ENCODE measurements at places on chromosomes 1 and 21.

- no peak for DNase-seq
Observed at GRCh38 chr1:88742531-88742930, 58.5 kb downstream of the PKN2 start.

GRCh38 chr1:158731707-158732106 is 11.2 kb upstream of the OR6K3 start:
- DNase-seq, result no peak

GRCh38 chr1:191174298-191174697 is 696.6 kb upstream of the BRINP3 start:
- no peak for DNase-seq

- DNase-seq, result no peak
Observed at GRCh38 chr1:68590473-68590872, 93.6 kb upstream of the DEPDC1 start.

DNA sequence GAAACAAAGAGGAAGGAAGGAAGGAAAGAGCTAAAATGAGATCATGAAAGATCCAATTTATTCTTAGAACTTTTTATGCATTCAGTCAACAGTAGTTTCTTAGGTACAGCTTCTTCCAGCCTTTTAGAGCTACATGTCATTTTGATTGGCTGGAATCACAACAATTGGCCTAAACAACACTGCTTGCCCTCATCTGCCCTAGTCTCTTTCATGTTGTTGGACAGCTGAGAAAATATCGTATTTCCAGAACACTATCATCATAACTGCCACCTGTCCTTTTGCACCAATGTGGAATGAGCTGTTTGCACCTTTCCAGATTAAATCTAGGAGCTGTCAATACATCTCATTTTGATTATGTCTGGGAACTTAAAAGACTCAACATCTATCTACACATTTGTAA is 161.7 kb downstream of the TGFBR3 start:
- DNase-seq, result no peak

GRCh38 chr1:197127246-197127912 is 19.1 kb downstream of the ASPM start:
- no peak for DNase-seq

DNA sequence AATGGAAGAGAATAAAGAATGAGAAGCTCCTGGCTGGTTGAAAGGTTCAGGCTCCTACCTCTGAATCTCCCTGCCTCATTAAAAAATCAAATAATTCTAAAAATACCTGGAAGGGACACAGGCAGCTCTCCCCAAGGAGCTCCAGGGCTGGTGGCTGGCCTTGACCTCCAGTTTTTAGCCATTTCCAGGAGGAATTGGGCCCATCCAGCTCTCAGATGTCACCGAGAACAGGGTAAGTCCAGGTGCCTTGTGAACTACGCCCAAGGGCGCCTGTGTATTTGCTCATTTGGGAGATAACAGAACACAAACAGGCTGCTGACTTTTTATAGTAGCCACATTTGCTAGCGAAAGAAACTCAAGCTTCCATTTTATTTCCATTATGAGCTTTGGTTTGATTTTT is 321.0 kb upstream of the C1orf174 start:
- DNase-seq, result no peak

DNA sequence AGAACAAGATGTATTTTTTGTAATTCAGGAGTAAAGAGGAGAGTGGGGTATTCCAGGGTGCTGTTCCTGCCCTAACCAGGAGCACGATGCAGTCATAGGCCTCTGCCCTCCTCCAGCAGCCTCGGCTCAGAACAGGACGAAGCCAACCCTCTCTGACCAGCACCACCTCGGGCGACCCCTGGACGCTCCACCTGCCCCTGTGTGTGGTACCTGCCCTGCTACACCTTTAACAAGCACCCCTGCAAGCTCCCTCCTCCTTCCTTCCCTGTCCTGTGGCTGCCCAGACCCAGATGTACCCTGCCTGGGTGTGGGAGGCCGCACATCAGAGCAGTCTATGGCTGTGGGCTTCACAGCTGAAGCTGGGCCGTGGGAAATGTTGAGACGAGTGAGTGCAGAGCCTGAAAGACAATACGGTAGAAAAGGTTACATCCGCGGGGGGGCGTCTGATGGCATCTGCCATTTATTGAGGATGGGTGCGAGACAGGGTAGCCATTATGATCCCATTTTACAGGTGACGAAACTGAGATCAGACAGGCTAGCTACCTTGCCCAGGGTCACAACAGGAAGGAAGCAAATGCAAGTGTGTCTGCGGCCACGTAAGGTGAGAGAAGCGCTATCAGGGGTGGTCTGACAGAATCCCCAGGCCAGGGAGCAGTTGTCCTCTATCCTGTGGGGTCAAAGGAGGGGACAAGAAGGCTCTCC is 4.6 kb downstream of the ERG start:
- DNase-seq, result no peak

DNA sequence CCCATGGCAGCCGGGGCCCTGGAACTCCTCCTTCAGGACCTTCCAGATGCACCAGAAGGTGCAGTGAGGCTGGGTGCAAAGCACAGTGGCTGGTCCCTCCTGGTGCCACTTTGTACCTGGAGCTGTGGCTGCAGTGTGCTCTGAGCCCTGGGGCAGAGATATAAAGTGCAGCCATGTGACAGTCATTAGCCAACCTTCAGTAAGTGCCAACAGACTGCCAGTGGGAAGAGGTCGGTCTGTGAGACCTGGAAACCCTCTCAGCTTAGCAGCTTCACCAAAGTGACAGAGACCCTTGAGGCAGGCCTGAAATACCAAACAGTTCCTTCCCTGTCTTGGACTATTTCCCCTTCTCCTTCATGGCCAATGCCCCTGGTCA is 26.7 kb upstream of the NGF start:
- no peak for DNase-seq

DNA sequence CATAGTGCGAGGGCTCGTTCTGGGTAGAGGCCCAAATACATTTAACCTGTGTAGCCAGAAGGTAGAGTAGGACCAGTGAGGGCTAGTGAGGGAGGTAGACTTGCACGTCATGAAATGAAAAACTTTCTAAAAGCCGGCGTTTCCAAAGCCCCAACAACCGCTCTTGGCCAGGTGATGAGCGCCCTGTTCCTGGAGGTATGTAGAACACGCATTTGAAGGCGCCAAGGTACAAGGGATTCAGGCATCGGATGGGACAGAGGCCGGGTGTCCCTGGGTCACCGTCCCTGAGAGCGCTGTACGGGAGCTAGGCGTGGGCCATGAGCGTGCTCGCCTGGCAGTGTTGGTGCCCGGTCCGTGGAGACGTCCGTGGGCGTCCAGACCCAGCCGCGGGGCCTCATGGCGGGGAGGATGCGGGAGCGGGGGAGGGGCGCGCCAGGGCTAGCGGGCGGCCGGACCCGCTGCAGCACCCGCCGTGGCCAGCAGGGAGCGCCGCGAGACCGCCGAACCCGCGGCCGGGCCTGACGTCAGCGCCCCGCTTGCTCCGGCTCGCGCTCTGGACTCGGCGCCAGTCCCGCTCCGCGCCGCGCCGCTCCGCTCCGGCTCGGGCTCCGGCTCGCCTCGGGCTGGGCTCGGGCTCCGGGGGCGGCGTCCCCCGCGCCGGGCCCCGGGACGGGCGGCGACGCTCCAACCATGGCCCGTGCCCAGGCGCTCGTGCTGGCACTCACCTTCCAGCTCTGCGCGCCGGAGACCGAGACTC is at the start of gene PTPRU:
Gene PTPRU, plus strand, starts transcription at position 568 of the 757 bp plus-strand sequence. Its CDS starts 123 bp downstream, at position 691.
- DNase-seq, result peak; percentile 62

- DNase-seq, result no peak
Observed at GRCh38 chr1:36349241-36349671, 25.8 kb upstream of the EVA1B start.

DNA sequence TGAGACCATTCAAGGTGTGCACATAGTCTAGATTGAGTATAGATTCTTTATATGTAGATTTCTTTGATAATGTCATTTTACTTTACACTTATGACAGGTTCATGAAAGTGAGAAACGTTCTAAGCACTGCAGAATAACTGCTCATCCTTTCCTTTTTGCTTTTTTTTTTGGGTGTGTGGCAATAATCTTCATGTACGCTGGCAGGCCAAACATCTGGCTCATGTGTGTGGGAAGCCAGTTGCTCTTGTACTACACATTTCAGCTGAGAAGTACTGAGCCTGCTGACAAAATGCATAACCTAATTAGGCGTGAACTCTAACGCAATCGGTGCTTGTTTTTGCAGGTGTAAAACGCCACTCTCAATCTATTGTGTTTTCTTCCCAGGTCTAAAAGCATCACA is 350.8 kb upstream of the KAZN start:
- no peak for DNase-seq

- DNase-seq, result no peak
Observed at GRCh38 chr1:108653431-108654105, 7.3 kb downstream of the HENMT1 start.

DNA sequence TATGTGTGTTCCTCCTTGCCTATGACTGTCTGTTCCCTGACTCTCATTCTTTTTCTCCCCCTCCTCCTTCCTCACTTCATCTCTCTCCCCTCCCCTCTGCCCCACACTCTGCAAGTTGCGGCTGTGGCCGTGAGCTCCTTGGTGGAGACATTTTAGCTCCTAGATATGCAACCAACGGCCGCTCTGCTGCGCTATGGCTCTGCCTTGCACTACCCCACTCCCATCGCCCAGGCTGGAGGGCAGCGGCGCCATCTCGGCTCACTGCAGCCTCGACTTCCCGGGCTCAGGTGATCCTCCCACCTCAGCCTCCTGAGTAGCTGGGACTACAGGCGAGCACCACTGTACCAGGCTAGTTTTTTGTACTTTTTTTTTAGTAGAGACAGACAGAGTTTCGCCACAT is 5.5 kb downstream of the REG4 start:
- DNase-seq, result no peak

DNA sequence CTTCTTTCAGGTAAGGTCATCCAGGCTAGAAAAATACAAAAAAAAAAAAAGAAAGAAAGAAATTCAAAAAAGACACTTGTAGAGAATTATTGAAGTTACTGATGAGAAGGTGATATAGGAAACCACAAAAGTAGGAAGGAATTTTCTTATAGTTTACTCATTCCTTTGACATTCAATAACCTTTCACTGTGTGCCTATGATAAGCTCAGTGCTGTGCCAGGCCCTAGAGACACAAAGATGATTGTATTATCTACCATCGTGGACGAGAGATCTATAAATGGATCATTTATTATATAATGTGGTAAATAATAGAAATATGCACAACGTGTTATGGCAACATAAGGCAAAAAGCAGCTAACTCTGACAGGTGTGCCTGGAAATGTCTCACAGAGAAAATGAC is 109.6 kb upstream of the NGF start:
- DNase-seq, result no peak

- DNase-seq, result no peak
Observed at GRCh38 chr1:87024936-87025540, 110.6 kb downstream of the HS2ST1 start.

GRCh38 chr1:13965770-13966398 is 265.9 kb downstream of the PRDM2 start:
- no peak for DNase-seq

GRCh38 chr1:40040511-40041465 is at the start of gene CAP1:
Gene CAP1, plus strand, starts transcription at chr1:40040729. Its CDS starts 18,618 bp downstream, at chr1:40059347.
- peak; percentile 99 for DNase-seq

DNA sequence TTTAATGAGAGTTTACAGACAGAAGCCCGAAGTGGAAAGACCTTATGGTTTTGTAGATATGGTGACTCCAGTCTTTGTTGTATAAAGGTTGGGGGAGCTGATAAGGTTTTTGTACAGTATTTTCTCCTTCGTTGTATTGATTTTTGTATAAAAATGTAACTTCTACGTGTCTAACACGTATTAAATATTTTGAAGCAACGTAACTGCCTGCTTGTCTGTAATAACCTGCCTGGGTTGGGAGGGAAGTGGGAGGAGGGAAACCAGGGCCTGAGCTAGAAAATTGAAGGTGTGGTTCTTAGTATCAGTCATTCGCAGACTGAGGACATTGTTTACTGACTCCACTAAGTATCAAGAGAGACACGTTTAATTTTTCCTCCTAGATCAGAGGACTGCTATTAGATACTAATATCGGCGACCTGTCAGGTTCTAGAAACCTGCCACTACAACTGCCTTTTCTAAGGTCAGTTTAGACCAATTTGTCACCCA is 2.2 kb downstream of the IER5 start:
- DNase-seq, result no peak

DNA sequence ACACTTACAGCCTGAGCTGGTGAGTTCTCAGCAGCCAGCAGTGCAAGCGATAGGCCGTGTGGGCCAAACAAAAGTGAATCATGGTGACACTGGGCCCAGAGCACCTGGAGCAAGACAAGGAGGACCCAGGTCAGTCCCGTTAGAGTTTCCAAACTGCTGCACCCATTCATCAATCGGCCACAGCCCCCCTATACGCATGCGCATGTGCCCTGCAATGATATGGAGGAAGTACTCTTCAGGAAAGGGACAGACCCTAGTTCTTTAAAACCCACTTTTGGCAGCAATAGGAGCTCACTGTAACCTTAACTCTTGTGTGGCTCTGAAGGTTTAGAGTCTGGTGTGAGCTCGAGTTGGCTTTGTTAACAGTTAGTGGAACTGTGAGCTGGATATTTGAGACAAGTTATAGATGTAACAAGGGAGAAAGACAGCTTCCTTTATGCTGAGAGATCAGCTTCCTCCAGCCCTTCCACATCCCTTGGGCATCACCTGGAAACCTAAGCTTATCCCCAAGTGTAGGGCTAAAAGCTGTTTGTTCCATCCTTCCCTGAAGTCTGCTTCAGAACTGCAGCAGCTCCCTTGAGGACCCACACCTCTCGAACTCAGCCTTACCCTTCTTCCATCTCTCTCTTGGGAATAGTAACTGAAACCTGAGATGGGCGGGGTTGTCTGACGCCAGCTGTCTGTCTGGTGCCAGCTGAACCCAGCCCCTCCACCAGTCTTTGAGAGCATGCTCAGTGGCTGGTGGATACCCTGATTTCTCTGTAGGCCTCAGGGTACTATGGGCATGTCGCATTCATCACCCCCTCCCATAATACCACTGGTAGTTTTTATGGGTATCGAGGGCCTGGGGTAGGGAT is 17.7 kb downstream of the NMNAT1 start:
- no peak for DNase-seq

- DNase-seq, result no peak
Observed at GRCh38 chr1:184322253-184322652, 64.6 kb upstream of the C1orf21 start.

DNA sequence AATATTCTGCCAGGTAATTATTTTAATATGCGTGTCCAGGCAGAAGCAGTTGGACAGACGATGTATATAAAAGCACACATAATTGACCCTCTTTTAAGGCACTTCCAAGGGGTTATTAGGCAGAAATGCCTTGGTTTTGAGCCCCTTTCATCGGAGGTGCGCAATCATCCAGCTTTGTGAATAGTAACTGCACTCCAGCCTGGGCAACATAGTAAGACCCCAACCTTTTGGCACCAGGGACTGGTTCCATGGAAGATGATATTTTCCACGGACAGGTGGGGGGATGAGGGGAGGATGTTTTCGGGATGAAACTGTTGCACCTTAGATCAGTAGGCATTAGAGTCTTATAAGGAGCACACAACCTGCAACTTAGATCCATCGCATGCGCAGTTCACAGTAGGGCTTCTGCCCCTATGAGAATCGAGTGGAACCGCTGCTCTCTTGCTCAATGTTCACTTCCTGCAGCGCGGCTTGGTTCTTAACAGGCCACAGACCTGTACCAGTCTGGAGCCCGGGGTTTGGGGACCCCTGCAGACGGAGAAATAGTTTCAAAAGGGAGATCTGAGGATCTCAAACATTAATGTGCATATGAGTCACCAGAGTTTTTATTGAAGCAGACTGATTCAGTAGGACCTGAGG is 1.8 kb upstream of the MCOLN2 start:
- no peak for DNase-seq

Measured in activated naive CD4-positive, alpha-beta T cell (primary cell).